ENCODE measurements at places on chromosomes 6 and 20.

DNA sequence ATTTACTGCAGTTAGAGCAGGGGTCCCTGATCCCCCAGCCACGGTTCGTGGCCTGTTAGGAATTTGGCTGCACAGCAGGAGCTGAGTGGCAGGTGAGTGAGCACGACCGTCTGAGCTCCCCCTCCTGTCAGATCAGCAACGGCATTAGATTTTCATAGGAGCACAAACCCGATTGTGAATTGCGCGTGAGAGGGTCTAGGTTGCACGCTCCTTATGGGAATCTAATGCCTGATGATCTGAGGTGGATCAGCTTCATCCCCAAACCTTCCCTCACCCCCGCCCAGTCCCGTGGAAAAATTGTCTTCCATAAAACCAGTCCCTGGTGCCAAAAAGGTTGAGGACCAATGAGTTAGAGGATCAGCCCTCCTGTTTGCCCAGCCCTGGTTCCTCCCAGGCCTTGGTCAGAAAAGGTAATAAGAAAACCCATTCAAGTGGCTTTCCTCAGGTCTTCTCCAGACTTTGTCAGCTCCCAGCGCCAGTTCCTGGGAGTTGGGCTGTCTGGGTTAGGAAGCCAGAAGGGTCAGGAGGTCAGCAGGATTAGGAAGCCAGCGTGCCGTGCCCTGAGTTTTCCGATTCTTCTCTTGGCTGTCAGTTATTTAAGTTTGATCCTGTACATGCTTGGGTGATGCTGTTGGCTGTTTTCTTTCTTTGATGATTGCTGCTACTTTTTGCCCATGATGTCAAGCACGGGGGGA, 139.9 kb upstream of the PMEPA1 start:
- no peak for DNase-seq

GRCh38 chr6:81793821-81794475, 41.5 kb upstream of the TENT5A start:
- DNase-seq: peak; percentile 37

DNA sequence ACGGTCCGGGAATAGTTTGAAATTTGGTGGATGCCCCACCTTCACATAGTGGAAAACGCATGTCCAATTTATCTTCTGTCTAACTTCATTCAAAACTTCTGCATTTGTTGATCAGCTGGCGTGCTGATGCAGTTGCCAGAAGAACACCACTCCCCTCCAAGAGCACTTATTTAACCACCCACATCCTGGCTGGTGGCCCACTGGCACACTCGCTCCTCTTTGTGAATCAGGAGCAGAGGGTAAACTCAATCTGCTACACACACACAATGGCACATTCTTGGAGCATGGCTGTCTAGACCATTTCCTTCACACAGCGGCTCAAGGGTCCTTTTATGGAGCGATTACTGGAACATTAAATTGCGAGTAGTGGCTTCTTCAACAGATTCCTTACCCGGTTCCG, 55.1 kb upstream of the CEP162 start:
- DNase-seq: no peak

- no peak for DNase-seq
Observed at GRCh38 chr6:8828376-8828775, 393.0 kb upstream of the SLC35B3 start.

- DNase-seq: no peak
Observed at GRCh38 chr6:101585501-101585900, 192.0 kb downstream of the GRIK2 start.

GRCh38 chr6:53014744-53015143, 19.7 kb upstream of the GSTA4 start:
- DNase-seq: no peak

- no peak for DNase-seq
Observed at GRCh38 chr6:165227644-165228329, 81.6 kb downstream of the C6orf118 start.

GRCh38 chr6:107154131-107154800, 39.0 kb upstream of the BEND3 start:
- no peak for DNase-seq

- no peak for DNase-seq
Observed at GRCh38 chr6:43623880-43624785, 4.9 kb downstream of the GTPBP2 start.

- DNase-seq: peak; percentile 24
Observed at GRCh38 chr20:23362392-23363256, 642 bp downstream of the GZF1 start.

DNA sequence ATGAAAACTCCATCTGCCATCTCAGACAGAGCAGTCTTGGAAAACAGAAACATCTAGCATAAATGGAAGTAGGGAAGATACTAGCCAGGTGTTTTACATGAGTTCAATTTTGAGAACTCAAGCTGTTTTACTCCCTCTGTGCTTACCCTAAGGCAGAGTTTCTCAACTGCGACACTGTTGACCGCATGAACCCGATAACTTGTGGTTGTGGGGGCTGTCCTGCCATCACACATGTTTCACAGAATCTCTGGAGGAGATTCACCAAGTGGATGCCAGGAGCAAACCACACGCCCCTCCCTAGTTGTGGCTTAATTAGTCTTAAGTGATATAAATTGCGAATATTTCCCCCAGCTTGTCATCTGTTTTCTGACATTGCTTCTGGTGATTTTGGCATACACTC, 2.3 kb upstream of the SERPINB6 start:
- no peak for DNase-seq

Data from brain microvascular endothelial cell (primary cell).